ENCODE measurements at places on chromosomes 13 and 19. TPM values are rescaled to one million over a fixed set of nuclear protein-coding genes. Genes with fewer than 3 reads are reported as not detected.

DNA sequence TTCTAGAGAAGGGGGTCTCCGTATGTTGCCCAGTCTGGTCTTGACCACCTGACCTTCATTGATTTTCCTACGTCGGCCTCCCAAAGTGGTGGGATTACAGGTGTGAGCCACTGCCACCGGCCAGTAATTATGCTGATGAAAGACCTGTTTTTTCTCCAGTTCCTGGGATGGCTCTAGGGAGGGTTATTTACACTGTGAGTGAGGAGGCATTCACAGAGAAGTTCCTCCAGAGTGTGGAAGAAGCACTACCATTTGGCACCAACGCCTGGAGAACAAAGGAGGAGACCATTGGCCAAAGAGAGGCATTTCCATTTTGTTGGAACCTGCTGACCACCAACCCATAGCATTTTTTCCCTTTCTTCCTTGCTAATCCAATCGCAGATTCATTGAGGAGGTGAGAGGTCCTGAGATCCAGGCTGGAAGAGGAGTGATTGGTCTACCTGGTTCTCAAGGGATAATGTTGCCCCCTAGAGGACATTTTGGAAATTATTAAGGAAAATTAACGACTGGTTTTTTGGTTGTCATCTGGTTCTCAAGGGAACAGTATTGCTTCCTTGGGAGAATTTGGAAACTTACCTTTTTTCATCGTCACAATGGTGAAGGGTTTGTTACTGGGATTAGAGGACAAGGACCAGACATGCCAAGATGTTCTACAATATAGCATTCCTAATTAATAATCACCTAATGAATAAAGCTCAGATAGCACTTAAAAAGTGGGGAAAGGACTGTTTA, 5.5 kb upstream of the SAE1 start:
- peaks cover 1% of the 10 kb centered on the region for H3K27me3 ChIP-seq
- peaks cover 3% of the 10 kb centered on the region for H3K36me3 ChIP-seq
- H3K4me3 ChIP-seq: no peak overlapping the region

GRCh38 chr13:65966991-65967451, 1263.1 kb downstream of the PCDH9 start:
- no peaks in the 10 kb centered on the region for H3K27me3 ChIP-seq
- no peak overlapping the region for H3K4me3 ChIP-seq
- H3K4me1 ChIP-seq: no peaks in the 10 kb centered on the region
- no peaks in the 10 kb centered on the region for H3K36me3 ChIP-seq

The ZNF93 gene
- 30.4 TPM for total RNA-seq

The CFAP97D2 gene
- not detected for total RNA-seq

- no peak overlapping the region for H3K4me3 ChIP-seq
- no peak overlapping the region for H3K27ac ChIP-seq
- H3K36me3 ChIP-seq: no peaks in the 10 kb centered on the region
- H3K4me1 ChIP-seq: peaks cover 4% of the 10 kb centered on the region
- DNase-seq: no peak
Observed at GRCh38 chr19:44820648-44821609, 12.0 kb downstream of the BCAM start.

The RASIP1 gene
- total RNA-seq: 192 TPM

Measured in endothelial cell (in vitro differentiated cells).